Kasumi-1 (cell line): ENCODE measurements at places on chromosomes 5 and 9.

GRCh38 chr9:127912882-127913281 lies 4.0 kb downstream of the ST6GALNAC4 start:
- DNase-seq: no peak

DNA sequence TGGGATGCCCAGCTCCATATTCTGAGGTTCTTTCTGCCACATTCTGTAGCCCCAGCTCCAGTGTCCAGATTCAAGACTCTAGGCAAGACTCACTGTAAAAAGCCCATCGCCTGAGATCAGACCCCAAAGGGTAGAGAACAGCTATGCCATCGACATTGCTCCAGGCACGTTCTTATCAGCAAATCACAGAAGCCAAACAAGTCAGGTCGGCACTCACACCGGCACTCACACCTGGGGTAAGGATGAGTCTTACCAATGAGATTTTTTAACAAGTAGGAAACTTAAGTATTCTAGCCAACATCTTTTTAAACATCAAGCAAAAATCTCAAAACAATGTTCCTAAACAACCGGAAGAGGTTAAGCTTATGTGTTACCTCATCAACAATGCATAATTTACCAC lies 2.4 kb downstream of the CDKN2AIPNL start:
- DNase-seq: no peak

DNA sequence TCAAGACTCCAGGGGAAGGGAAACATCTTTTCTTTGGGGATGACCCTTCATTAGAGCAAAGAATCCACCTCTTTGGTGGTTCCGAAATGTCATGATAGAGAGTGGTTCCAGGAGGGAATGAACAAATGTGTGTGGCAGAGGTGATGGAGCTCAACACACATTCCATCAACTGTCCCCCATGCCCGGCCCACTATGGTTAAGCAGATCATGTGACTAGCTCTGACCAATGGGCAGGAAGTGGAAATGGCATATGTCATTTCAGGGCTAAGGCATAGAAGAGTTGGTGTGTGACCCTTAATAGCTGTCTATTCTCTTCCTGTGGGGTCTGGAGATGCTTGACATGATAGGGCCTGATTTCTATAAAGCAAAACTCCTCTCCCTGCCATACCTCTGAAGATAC lies 194.6 kb downstream of the GAS1 start:
- no peak for DNase-seq

DNA sequence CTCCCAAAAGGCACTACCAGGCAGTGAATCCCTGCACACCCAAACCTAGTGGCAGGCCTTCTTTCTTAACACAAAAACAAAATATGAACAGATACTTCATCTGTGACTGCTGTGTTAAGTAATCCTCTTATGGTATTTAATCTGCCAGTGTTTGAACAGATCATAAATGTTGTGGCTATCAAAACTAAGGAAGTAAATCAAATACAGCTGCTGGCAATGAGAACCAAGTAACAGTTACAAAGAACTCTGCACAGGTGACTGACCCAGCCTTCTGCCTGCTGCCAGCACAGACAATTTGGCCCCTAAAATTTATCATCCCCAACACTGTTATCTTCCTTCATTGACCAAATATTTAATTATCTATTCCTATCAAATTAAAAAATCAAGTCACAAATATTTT lies 78.0 kb downstream of the GNAQ start:
- no peak for DNase-seq

- no peak for DNase-seq
Measured at GRCh38 chr5:6744841-6745705, 31.8 kb downstream of the TENT4A start.

GRCh38 chr5:82129723-82130285 lies 148.3 kb downstream of the RPS23 start:
- no peak for DNase-seq

- DNase-seq: no peak
Measured at GRCh38 chr5:153598099-153598498, 107.6 kb downstream of the GRIA1 start.

DNA sequence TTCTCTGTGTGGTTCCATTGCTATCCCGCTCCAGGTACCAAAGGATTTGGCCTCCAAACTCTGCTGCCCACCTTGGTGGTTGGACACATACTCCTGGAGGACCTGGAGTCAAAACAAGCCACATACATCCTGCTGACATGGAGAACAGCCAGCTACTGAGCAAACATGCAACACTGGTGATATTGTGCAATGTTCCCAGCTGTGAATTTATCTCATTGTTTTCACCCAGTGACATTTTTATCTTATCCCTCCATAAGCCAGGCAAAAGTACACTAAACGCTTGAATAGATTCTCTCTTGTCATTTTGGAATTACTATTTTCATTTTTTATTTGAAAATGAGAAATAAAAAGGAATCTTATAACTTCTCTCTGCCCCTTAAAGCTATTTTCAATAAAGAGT lies 11.1 kb upstream of the CTSL start:
- peak; percentile 20 for DNase-seq

GRCh38 chr5:9699681-9700080 lies 69.5 kb upstream of the TAS2R1 start:
- DNase-seq: no peak

GRCh38 chr5:95671826-95672225 lies 11.0 kb downstream of the SPATA9 start:
- peak; percentile 51 for DNase-seq

DNA sequence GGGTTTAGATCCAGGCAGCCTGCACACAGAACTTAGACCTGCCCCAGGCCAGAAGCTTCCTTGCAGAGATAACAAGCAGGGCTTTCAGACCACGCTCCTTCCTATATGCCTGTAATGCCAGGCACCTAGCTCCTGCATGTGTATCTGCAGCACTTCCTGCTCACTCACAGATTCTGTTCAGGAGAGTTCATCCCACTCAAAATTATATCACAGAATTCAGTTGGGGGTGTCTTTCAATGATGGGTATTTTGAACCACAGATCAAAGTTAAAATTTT lies 105.8 kb downstream of the SGCD start:
- no peak for DNase-seq

DNA sequence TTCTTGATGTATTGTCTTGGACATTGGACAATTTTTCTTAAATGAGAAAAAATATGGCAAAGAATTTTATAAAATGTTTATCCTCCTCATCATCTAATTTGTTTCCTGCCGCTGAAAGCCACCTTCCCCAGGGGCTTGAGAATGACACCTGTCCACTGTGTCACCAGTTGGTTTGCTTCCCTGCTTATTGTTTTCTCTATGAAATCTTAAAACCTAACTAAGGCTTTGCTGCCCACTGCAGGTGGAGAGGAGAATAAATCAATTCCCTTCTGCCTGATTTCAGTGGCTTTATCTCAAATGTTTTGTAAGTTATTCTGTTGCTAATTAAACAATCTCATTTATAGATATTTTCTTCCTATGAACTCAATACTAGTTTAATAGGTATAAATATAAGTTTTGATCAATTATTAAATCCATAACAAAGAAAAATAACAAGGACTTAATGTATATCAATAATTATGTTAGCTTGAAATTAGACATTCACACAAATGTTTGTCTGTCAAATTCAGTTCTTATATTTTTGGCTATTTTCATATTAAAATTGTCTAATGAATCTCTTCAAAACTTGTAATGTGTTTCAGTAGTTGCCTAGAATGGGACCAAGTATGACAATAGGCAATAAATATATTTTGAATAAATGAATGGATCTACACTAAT lies 822.5 kb downstream of the PTPRD start:
- DNase-seq: peak; percentile 29

DNA sequence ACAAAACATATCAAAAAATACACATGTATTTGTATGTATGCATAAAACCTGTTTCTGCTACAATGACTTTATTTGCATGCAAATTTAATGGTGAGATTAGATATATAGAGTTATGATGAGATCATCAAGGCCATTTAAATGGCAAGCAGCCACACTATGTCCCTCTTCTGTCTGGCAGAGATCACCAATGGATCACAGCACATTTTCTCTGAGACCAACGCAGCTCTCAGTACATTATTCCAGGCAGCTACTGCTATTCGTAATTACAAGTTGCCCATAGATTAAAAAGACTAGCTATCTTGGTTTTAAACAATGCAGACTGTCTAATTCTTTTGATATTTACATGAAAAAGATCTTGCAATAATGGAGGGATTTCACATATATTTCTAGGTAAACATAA lies 629.5 kb downstream of the PDE4D start:
- DNase-seq: no peak

- DNase-seq: no peak
Measured at GRCh38 chr5:142246258-142246657, 78.6 kb downstream of the SPRY4 start.

GRCh38 chr9:114494776-114495569 lies 10.3 kb downstream of the WHRN start:
- no peak for DNase-seq

DNA sequence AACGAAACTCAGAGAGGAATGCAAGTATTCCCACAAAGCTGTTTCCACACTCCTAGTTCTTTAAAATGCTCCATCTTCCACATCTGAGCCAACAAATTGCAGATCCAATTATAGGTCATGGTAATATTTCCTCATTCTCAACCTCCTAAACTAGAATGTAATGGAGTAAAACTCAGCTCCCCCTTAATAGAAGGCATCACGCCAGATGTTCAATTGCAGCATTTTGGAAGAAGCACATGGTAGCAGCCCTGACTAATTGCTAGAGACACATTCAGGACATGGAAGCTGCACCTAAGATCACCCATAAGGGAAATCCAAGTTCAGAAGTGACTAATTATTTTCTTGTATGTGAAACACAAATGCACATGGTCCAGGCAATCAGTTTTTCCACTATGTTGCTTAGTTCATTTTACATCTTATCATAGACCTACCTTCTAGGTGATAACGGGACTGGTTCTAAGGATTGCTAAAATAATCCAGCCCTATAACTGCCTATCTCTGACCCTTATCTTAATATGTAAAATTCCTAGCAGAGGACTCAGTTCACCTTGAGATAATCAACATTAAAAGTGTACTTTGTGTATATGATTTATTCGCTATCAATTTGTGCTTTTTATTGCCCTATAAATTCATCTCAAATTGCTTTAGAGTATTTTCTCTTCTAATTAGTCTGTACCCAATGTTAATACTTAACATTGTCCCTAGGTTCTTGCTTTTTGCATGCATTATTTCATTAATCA lies 75.1 kb downstream of the GABRB2 start:
- no peak for DNase-seq

DNA sequence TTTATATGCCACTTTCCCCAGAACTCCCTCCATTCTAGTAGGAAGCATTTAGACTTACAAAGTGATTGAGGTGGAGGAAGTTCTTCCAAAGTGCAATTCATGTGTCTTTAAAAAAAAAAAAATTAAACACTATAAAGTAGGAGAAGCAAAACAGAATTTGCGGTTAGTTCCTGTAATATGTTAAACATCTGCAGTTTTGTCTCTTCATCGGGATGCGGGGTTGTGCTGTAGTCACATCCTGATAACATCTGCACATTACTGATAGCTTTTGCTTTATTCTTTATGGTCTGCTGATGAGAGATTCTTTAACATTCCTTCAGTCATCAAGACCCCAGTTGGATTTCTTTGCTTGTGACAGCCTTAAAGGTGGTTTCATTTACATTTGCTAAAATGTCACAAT lies 694.3 kb downstream of the NR2F1-AS1 start:
- no peak for DNase-seq

- DNase-seq: peak; percentile 56
Measured at GRCh38 chr9:19174127-19174912, 47.0 kb upstream of the PLIN2 start.

DNA sequence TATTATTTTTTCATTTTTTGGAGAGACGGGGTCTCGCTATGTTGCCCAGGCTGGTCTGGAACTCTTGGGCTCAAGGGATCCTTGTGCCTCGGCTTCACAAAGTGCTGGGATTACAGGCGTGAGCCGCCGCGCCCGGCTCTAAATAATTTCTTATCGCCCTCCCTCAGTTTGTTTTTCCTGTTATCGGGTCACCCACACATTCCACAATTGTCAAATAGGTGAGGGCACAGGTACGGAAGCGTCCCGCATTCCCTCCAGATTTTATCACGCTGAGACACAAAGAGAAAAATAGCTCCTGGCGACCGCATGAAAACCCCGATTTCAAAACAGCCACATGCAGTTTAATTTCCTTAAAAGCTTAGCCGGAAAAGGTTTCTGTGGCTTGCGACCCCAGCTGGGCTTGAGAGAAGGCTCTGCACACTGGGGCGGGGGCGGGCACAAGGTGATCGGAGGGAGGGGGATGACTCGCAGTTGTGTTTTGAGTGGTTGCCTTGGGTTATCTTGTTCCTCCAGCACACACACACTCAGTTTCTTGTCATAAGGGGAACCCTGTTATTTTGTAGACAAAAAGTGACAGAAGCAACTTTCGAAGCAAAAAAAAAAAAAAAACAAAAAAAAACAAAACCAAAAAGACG lies 717 bp upstream of the IQGAP2 start:
- peak; percentile 95 for DNase-seq

GRCh38 chr9:134505032-134505431 lies 136.6 kb upstream of the COL5A1 start:
- no peak for DNase-seq

DNA sequence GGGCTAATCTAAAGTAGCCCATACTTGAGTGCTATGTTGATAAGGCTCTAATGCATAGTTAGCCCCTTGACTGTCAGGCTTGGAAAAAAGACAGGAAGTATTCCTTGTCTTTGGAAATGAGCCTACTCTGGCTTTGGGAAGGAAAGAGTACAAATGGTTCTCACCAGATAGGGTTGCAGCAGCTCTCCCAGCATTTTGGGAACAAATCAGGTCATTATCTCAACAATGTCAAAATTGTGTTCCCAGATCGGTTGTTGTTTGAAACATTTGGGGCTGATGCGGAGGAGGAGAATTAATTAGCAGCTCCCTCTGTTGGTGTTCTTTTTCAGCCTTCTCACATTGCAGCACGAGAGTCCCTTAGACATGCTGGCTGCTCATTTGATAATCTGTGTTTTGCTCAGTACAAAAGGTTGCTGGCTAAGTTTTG lies 294.7 kb upstream of the DMRT1 start:
- no peak for DNase-seq

- DNase-seq: no peak
Measured at GRCh38 chr9:110129425-110129824, 78.5 kb downstream of the C9orf152 start.

DNA sequence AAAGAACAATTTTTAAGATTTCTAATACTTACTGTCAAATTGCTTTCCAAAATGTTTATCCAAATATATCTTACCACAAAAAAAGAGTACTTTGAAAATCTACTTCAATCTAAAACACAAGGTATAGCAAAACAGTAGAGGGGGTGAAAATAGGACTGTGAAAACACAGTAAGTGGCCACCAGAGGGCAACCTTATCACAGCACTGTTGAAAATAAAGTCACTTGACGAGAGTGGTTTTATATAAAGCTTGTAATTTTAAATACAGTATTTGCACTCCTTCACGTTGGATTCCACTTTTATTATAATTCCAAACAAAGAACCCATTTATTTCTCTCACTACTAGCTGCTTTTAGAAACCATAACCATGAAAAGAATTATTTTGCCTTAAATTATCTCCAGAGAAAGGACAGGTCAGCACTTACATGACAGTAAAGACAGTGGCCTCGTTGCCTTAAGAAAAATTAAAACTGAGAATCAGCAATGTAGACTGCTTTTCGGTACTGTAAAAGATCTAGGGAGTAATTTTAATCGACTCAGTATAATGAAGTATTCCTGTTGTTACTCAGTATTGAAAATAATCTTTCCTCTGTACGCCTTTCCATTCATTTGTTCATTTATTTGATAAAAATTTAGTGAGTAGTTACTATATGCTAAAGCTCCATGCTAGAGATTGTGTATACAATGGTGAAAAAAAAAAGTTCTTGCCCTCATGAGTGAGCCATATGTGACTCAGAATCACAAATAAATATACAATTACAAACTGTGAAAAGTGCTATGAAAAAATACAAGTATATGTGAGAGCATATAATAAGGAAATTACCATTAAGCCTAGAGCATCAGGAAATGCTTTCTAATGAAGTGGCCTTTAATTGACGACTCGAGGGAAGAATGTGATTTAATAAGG lies 40.0 kb upstream of the CDK5RAP2 start:
- peak; percentile 76 for DNase-seq
